ENCODE measurements at places on chromosomes 11 and 22.

DNA sequence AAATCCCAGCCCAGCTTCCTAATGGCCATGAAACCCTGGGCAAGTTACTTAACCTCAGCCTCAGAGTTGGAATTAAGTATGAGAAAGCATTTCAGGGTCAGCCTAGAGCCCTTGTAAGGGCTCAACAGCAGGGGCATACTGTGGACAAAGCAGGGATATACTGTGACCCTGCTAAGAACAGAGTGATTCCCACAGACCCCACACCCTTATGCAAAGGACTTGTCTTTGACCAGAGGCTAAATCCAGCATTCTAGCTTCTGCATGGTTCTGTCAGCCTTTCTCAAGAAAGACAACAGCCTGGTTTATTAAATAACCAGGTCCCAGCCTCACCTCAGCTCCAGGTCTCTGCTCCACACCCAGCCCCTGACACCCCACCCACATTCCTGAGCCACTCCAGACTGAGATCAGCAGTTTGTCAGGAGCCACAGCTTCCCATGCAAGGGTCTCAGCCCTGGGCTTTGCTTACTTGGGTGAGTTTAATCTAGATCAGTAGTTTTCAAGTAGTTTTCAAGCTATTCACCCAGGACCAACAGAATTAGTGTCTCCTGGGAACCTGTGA lies 69.2 kb downstream of the GALNT18 start:
- DNase-seq = no peak

DNA sequence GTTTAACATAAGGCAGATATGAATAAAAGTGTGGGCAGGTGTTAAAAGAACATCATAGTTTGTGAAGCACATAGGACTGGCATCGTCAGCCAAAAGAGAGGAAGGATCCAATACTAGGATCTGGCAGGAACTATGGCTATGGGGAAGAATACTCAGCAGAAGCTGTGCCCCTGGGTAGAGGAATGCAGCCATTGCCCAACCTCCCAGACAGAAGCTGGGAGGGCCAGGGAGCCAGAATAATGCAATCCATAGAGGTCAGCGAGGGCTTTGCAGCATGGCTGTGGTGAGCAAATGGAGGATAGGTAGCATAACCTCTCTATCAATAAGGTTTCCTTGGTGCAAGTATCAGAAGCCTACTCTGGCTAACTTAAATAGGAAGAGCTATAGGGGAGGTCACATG lies 11.7 kb upstream of the CSTF3 start:
- no peak for DNase-seq

GRCh38 chr11:61082931-61083531 lies 19.3 kb upstream of the CD5 start:
- DNase-seq = no peak

DNA sequence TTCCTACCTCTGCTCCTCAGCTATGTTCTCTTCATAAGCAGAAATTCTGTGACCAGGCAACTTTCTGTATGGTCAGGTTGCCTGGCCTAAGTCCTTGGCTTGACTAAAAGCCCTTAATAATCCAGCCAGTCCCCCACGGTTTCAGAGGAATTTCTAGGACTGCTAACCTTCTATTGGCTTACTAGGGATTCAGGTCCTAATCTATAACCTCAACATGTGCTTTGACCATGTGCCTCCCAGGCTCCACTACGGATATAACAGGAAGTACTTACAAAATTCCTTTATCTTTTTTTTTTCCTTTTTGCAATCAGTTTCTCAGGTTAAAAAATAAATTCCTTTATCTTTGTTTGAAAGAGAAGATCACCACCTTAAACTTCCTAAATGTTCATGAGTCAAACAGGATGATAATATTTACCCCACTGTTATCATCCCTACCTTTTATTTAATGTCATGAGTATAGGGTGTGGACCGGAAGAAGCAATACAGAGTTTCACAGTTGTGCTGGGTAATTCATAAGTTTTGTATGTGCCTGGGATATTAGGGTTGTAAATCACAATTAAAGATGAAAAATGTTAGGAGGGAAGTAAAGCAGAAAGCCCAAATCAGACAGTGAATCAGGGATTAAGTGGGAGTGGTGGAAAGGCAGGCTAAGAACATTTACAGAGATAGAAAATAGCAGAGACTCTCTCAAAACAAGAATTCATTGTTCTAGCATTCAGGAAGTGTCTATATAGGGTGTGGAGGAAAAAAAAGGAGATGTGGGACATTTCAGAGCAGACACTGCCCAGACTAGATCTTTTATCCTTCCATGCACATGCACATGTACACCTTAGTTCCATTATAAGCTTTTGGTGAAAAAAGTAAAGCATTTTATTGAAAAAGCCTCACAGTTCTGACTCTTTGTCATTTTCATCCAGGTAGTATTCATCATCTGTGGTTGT lies 10.7 kb upstream of the POGLUT3 start:
- DNase-seq = no peak

GRCh38 chr11:29333993-29334775 lies 682.6 kb downstream of the KCNA4 start:
- DNase-seq = no peak

Measured in LNCaP clone FGC (cell line).